ENCODE measurements at places on chromosomes 5 and 9.

- DNase-seq: peak; percentile 67
Observed at GRCh38 chr9:127942216-127943010, 4.8 kb upstream of the DPM2 start.

DNA sequence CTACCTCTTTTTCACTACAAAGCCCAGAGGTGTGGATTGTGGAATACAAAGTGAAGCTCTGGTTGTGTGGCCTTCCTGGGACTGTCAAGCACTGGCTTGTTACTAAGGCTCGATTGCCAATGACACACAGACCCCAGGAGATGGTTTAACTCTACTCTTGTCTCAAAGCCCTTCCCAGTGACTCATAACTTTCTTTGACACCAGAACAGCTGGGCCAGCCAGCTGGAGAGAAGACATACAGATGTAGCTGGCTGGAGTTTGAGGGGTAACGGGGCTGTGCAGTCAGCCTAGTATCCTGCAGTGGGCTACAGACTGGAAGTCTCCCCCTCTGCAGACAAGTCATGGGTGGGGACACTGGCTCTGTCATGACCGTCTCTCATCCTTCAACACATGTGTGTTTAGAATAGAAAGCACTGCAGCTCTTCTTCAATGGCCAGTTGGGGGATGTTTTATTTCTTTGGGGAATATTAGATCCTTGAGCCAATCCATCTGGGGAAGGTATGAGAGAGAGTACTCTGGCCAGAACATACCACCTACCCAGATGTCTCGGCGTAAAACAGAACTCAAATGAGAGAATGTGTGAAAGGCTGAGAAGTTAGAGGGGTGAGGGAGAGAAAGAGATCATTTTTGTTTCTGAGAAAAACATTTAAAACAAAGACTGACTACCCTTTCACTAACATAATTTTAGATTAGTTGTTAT is 53.3 kb downstream of the SEMA6A start:
- no peak for DNase-seq

DNA sequence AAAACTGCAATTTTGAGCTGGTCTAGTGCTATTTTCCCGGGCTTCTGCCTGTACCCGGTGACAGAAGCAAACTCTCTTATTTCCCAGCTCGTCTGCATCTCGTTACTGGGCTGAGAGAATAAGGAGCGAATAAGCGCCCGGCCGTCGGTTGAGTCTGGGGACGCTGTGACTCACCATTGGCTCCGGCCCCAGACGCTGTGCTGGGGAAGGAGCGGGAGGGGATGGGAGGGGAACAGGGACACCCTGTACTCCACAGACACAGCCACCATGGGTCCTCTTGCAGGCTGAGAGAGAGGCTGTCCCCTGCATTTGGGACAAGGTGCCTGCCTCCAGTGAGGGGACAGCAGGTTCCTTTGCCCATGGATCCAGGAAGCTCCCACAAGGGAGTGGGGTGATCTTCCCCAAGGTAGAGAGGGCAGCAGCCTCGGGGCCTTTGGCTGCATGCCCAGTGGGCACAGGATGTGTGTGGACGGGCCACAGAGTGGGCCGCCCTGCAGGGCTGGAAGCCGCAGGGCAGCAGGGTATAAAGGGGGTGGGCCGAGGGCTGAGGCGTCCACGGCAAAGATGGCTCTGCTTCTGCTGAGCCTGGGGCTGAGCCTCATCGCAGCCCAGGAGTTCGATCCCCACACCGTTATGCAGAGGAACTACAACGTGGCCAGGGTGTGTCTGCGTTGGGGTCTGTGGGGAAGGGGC is at the start of gene LCN9:
Gene LCN9, plus strand, starts transcription at position 552 of the 693 bp plus-strand sequence. Its CDS starts 13 bp downstream, at position 565.
- DNase-seq: no peak

GRCh38 chr9:99162759-99163364 is 57.9 kb downstream of the TGFBR1 start:
- DNase-seq: peak; percentile 25

GRCh38 chr5:55160493-55161209 is 680 bp downstream of the GPX8 start:
- DNase-seq: no peak

- DNase-seq: no peak
Observed at GRCh38 chr5:12459326-12459725, 555.1 kb upstream of the CTNND2 start.

GRCh38 chr9:95486318-95486717 is 30.5 kb downstream of the PTCH1 start:
- no peak for DNase-seq

- no peak for DNase-seq
Observed at GRCh38 chr5:142906863-142907671, 136.9 kb downstream of the ARHGAP26 start.

GRCh38 chr5:6504677-6505415 is 56.2 kb downstream of the UBE2QL1 start:
- DNase-seq: no peak

DNA sequence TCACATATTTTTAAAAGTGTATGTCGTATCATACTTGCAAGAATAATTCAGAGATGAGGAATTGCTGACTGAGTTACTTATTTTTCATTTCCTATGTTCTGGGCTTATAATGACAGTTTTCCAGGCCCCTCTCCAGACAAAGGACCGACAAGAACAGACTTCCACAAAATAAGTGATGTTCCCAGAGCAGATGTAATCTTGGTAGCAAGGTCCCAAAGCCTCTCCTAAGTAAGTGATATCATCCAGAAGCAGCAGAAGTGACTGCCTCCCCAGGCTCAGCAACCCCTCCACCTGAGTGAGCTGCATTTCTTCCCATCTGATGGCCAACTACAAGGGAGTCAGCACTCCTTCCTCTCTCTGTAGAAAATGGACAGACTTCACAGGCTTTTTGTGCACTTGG is 57.1 kb downstream of the SEMA6A start:
- no peak for DNase-seq

DNA sequence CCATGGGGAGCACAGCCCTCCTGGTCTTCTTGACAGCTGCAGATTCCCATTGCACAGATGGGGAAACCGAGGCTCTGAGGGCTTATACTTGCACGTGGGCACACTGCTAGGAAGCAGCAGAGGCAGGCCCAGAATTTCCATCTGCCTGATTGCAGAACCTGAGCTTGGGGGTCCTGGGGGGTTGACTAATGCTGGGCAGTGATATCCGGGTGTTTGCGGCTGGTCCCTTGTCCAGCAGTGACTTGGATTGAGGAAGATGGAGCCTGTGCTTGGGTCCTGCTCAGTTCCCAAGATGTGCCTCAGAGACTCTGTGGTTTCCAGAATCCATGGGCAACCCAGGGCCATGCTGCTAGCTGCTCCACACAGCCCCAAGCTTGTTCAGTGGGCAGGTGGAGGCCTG is 91.2 kb downstream of the PHF2 start:
- no peak for DNase-seq

- DNase-seq: no peak
Observed at GRCh38 chr9:97438666-97439065, 26.8 kb downstream of the TDRD7 start.

GRCh38 chr5:31768046-31768445 is 129.1 kb downstream of the PDZD2 start:
- no peak for DNase-seq

DNA sequence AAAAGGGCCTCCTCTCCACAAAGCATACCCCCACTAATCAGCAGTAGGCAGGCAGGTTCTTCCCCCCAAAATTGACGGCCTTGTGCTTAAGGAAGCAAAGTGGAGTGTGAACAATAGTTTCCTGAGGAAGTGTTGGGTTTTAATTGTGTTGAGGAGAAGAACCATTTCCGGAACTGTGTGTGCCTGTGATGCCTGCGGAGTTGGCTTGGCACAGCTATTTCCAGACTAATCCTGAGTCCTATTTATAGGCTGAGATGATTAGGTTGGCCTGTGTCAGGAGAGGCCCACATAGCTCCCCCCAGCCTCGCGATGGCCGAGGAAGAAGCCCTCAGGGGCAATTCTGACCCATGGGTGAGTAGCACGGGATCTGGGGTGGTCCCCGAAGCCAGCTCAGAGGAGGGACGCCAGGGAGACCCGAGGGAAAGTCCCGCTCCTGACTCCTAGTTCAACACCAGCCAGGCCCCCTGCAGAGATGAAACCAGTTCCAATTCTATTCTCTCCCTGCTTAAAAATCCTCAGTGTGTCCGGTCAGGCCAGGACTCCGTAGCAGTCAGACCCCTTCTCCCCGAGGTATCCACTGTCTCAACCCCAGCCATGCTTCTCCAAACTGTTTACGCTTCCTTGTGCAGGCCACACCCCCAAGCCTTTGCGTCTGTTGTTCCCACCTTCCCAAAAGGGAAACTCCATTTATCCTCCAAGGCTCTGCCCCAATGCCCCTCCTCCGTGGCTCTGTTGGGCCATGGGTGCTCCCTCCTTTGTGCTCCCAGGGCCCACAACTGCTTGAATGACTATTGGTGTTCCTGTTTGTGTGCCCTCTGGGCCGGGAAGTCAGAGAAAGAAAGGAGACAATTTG is 18.1 kb downstream of the GSN start:
- DNase-seq: no peak

DNA sequence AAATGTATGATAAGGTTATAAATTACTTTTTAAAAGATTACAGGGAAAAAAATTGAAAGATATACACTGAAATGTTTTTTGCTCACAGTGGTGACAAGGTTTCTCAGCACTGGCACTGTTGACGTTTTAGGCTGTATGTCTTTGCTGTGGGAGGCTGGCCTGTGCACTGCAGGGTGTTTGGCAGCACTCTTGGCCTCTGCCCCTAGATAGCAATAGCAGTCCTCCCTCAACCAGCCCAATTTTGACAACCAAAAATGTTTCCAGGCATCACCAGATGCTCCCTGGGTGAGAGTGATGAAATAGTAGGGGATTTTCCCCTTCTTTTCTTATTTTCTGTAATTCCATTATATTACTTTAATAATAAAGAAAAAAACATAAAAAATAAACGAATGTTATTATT is 3.3 kb downstream of the CD274 start:
- peak; percentile 43 for DNase-seq

- DNase-seq: no peak
Observed at GRCh38 chr5:16931334-16932110, 4.6 kb downstream of the MYO10 start.

DNA sequence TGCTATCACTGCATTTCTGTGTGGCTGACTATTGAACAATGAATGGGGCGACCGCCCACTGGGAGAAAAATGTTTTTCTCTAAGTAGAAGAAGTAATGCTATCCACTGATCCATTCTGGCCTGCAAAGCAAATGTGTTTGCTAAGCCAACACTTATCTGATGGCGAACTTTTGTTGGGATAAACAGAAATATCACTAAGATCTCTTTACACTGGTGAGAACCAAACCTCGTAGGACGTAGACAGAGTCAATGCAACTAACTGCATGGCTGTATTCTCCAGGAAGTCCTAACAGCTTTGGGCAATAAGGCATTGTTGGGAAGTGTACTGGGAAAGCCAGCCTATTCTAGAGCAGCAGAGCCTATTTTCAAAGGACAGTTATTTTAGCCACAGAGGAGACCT is 77.7 kb downstream of the ANKH start:
- DNase-seq: no peak

DNA sequence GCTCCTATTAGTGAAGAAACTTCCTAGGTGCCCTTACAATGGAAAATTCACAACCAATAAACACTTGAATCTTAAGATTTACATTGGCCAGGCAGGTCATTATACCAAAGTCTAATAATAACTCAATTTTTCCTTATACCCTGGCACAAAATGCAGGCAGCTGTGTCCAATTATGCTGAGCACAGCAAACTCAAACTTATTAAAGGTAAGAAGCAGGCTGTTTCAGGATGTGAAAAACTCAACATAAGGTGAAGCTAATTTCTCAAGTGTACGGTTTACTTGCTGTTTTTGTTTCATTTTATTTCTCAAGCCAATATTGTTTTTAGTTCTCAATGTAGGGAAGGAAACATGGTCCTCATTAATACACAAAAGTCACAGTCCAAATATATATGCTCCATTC is 405.1 kb downstream of the KCTD16 start:
- DNase-seq: no peak

- no peak for DNase-seq
Observed at GRCh38 chr5:119860463-119860862, 231.1 kb downstream of the FAM170A start.

DNA sequence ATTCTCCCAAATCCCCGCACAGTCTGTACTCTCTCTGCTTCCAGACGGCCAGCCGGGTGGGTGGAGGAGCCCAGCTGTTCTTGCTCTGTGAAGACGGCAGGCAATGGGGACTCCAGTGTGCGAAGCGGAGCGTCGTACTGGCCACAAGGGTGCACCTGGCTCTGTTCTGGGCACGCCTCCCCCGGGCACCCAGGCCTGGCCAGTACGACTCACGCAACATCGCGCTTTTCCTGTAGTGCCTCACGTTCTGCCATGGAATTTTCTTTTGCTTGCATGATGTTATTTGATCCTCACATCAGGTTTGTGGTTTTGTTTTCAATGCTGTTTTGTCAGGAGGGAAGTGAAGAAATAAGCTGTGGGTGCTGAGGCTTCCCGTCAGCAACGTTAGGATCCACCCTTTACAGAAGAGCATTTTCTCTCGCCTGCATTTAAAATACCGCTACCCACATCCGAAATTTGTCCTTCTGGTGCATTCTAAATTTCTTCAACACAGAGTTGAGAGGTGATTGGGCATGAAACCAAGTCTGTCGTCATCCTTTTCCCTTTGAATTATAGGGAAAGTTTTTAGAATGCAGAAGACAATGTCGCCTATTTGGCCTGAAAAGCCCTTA is 311.7 kb downstream of the TRIM36 start:
- no peak for DNase-seq

DNA sequence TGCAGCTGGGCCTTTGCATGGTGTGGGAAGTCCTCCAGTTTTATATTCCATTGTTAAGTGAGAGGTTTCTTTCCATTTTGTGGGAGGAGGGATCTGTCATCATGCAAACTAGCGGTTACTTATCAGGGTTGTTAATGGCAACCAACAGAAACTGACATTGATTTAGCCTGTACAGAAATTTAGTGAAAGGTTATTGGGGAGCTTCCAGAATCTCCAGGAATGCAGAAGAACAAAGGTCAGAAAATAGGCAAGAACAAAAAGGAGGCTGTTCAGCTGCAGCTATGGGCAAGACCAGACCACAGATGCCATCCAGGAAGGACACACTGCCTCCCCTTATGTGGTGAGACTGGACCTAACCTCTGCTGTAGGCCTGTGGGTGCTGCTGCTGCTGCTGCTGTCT is 395.8 kb downstream of the KDM4C start:
- no peak for DNase-seq

DNA sequence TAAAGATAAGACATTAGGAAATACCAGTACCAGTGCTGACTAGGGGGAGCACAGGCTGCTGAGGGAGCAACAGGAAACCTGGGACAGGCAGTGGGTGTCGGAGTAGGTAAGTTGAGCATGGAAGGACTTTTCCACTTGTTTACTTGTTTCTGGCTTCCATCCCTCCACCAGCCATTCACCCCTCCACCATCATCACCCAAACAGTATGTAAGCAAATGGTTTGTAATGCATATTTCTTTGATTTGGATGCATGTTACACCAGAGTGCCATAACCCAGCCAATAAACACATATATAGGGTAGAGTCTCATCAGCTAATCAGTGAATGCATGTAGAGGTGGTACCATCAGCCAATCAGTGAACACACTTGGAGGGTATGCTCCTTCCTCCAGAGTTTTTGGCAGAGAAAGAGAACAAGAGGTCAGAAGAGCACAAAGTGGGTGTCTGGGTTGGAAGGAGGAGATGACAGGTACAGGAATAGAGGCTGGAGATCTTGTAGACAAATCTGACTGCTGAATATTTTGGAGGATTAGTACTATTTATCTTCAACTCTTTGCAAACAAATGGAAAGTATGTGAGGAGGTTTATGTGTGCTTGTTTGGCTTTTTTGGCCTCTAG is 37.7 kb upstream of the PDE8B start:
- DNase-seq: no peak
